ENCODE measurements at places on chromosomes 5 and 9.

DNA sequence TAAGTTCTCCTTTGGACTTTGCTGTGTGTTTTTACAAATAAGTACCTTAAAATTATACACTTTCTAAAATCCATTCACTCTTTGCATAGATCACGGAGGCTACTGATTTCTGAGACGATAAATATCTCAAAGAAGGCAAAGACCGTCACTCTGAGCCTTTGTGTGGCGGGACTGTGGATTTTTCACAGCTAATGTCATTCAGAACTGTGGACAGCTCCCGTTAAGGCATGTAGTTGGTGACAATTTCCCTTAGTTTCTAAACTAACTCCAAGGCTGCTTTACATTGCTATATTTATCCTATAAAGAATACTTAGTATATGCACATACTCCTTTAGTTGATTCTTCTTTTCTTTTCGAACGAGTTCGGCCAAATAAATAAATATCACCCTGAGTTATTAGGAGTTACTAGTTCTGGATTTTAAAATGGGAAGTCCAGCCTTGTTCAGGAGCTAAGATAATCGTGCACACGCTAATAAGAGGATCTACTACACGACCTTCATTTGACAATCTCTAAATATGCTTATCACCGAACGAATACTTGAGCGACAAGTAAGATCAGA is 1.8 kb downstream of the HCN1 start:
- DNase-seq = no peak

- DNase-seq = no peak
Measured at GRCh38 chr9:109953813-109954497, 174.0 kb downstream of the PALM2AKAP2 start.

GRCh38 chr9:124697326-124698200 is 73.5 kb downstream of the NR6A1 start:
- no peak for DNase-seq

GRCh38 chr5:10329820-10330481 is 22.2 kb upstream of the CMBL start:
- DNase-seq = no peak

DNA sequence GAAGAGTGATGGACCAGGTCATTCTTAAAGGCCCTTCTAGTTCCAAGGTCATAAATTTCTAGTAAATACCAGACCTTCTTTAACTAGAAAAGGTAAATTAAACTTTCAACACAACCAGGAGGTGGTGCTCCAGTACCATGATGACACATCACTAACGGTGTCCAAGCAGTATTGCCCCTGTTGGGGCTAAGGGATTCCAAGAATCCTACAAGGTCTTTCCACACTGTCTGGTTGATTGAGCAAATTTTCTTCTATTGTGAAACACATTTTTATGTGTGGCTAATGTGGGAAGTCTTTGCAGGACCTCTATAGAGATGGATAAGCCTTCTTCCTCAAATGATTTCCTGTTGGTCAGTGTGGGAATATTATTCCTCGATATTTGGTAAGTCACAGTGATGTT is 459.6 kb upstream of the PAPPA start:
- no peak for DNase-seq

GRCh38 chr5:36529142-36529541 is 77.3 kb upstream of the SLC1A3 start:
- DNase-seq = no peak

DNA sequence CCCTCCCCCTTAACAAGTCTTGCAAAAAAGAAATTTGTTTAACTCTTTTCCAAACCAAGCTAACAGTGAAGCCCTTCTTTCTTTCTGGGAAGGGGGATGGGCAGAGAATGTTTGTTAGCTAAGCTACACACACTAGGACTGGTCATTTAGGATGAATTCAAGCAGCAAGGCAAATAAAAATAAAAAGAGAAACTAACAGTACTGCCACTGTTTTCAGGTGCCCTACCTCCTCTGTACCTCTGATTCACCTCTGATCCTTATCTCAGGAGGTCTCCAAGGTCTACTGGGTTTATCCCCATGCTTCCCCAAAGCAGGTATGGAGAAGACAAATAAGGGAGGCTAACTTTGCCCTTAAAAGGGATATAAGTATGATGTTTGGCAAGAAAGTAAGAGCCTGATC is 52.9 kb downstream of the ELL2 start:
- DNase-seq = no peak

- peak; percentile 42 for DNase-seq
Measured at GRCh38 chr9:127451858-127452656, 747 bp downstream of the LRSAM1 start.

DNA sequence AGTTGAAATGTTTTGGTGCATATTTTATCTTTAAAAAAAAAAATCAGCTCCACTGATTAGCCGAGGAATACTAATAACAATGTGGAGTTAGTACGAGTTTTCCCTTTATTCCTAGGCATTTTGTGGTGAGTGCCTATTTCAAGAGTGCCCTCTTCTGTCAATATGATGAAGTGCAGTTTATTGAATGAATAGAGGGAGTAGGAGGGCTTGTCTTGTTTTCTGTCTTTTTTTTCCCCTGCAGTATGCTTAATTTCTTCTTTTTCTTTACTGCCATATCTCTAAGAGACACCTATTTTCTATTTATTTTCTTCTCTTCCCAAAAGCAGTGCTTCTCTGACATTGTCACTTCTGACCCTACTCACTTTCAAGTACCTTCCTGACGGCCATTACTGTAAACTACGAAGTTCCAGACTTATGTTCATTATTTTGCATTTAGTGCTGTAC is 169.6 kb upstream of the PITX1 start:
- DNase-seq = no peak

DNA sequence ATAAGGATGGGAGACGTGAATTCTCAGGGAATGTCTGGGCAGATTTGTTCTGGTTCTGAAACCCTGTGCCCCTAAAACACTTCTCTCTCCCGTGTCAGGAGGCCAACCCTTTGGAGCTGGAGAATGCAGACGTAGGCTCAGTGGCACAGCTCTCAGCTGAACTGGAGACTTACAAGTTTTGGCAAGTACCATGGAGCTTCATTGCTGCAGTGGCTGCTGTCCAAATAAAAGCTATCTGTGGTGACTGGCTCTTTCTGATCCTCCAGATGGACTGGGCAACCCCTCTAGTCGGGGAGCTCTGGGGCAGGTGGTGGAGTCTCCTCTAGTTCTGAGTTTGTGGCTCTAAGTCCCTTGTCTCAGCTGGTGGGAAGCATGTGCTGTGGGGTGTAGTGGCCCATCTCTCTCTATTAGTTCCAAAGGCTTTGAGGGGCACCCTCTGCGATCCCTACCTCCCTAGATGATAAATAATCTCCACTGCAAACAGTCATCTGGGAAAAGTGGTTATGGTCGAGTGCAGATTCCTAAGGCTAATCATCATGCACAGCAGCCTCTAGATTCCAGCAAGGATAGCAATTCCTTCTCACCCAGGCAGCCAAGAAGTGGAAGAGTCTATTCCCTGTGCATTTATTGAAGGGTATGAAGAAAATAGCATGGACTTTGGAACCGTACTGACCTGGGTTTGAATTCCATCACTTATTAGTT is 204.2 kb upstream of the KLF4 start:
- no peak for DNase-seq

- no peak for DNase-seq
Measured at GRCh38 chr5:33612386-33612785, 171.6 kb downstream of the TARS1 start.

GRCh38 chr5:172090976-172091547 is 84.6 kb upstream of the FBXW11 start:
- DNase-seq = no peak

DNA sequence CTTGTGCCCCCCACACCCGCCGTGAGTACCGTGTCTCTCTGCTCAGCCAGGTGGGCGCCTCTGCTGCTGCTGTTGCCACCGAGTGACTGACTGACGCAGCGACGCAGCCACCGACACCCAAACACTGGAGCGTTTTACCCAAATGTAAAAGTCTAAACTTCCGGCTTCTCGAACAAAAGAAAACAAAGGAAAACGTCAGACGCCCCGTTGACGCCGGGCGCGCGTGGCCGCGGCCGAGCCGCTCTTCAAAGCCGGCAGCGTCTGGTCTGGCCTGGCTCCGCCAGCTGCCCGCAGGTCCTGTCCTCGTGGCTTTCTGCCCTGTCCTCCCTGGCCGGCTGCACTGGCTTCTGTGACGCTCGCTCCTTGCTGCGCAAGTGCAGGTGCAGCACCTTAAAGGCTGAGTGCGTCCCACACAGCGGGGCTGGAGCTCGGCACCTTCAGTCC is 41.4 kb upstream of the CLPTM1L start:
- peak; percentile 68 for DNase-seq

GRCh38 chr5:132595624-132596023 is 38.8 kb downstream of the RAD50 start:
- DNase-seq = no peak

DNA sequence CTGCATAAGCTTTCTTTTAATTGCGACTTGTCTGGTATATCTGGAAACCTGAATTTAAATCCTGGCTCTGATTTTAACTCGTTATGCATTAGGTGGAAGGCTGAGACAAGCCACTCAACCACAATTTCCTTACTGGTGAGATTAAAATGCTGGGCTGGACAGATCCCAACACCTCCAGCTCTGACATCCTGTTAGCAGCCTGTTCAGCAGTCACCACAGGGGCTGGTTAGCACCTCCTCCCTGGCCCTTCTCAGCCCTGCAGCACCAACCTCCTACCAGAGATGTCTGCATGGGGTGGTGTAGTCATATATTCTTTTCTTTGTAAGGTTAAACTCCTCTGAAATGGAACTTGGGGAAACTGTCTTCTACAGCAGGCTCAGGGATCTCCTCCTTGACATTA is 156.5 kb upstream of the NFIL3 start:
- no peak for DNase-seq

- no peak for DNase-seq
Measured at GRCh38 chr9:124347206-124347967, 67.9 kb downstream of the PSMB7 start.

- DNase-seq = no peak
Measured at GRCh38 chr9:90251316-90251715, 391.3 kb downstream of the DIRAS2 start.

GRCh38 chr9:95626885-95627558 is 110.3 kb upstream of the PTCH1 start:
- peak; percentile 27 for DNase-seq

DNA sequence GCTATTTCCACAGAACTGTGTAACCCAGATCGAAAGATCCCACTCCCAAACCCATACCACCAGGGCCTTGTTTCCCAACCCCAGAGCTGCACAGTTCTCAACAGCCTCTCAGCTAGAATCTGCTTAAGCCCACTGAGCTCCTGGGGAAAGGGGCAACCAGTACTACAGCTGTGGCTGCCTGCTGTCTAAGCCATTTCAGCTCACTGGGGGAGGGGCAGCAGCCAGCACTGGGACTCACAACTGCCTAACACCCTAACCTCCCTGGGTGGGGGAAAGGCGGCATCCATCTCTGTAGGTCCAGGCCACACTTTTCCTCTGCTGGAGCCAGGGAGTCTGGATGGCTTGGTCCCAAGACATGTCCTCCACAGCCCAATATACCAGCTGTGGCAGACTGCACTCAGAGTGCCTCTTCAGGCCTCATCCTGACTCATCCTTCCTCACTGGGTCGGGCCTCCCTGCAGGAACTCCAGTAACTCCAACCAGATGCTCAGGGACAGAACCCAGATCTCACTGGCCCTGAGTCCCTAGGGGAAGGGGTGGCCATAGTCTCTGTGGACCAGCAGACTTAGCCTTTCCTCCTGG is 241.4 kb downstream of the HINT1 start:
- no peak for DNase-seq

DNA sequence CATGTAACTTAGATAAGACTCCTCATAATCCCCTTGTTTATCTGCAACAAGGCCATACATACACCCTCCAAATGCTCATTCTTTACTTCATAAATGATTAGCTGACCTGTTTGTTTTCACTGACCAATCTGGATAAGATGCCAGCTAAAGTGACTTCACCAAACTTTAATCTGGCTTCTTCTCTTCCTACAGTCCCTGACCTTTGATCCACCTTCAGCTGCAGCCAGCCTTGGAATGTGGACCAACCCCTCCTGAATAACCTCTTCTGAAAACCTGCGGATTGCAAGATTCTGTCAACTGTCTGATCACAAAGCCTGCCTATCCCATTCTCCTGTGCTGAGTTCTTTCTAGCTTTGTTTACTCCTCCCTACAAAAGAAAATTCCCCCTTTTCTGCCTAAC is 476.8 kb downstream of the LRRC70 start:
- DNase-seq = no peak

GRCh38 chr5:176441921-176442323 is 6.3 kb upstream of the FAF2 start:
- DNase-seq = no peak

- no peak for DNase-seq
Measured at GRCh38 chr5:113034182-113034773, 57.7 kb downstream of the DCP2 start.
